Neural crest cell (in vitro differentiated cells): ENCODE measurements at places on chromosomes 3 and 15.

GRCh38 chr15:25766417-25766816 lies 96.7 kb downstream of the ATP10A start:
- DNase-seq = no peak

DNA sequence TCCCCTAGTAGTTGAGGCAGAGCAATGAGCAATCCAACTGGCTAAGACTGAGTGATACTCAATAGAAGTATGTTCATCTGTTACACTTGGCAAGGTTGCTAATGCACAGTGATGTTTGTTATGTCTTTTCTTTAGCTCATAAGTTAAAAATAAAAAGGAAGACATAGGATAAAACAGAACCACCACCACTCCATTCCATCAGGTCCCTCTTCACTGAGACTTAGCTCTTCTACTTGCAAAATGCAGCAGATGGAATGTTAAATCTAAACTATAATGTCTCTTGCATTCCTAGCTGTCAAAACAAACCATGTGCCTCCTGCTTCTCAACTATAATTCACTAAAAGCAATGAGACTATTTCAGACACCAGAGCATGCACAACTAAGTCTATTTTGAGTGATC lies 265.6 kb upstream of the UBE2E2 start:
- no peak for DNase-seq

- no peak for DNase-seq
Observed at GRCh38 chr15:69784798-69785566, 312.7 kb downstream of the TLE3 start.

DNA sequence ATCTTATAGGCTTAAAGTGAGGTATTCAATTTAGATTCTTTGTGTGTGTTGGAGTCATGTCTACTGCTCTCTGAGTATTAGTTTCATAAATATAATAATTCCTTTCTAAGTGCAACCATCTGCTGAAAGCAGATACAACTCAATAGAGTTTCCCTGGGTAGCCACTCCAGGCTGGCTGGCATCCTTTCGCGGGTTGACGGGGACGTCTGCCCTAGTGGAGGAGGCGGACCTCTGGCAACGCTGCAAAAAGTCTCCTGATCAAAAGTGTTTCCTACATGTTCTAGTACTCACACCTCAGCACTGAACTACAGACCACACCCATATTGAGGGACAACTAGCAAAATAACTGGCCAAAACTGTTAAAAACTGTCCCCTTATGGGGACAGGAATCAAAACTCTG lies 2.5 kb downstream of the MOBP start:
- DNase-seq = no peak

DNA sequence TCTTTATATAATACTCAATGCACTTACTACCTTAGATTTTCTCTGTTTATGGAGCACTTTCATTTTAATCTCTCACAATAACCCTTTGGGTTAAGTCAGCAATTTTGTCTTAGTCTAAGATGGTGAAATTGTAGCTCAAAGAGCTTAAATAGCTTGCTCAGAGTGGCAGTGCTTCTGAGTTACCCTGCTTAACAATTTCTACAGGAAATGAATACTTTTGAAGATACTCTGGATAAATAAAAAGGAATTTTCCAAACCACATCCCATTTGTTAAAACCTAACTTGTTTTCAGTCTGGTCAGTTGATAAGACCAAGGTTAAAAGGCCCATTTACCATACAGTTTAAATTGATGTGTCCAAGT lies 37.2 kb downstream of the HMG20A start:
- DNase-seq = no peak

DNA sequence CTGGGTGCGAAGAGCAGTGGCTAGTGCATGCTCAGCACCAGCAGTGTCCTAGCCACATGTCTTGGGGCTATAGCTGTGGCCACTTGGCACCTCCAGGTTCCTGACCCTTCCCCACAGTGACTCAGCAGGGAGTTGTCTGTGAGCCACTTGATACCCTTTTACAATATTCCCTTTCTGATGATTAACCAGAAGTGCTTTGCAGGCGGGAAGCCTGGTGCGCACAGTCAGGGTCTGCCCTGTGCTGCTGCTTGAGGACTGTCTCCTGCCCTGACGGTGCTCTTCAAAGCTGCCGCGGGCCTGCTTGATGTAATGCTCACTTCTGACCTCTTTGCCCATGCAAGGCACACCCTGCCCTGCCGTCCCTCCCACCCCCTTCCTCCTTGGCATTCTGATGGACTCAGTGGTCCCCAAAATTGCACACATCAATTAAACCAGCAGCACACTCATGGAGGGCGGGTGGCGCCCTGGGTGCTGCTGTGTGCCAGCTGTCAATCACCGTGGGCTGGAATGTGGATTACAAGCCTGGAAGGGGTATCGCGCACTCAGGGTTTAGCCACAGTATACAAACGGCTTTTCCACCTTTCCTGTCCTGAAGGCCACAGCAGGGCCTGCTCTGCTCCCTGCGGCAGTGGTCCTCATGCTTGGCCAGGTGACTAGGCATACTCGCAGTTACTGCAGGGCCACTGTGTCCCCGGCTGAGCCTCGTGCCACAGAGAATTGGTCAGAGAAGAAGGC lies 40.9 kb upstream of the PCSK6 start:
- no peak for DNase-seq

DNA sequence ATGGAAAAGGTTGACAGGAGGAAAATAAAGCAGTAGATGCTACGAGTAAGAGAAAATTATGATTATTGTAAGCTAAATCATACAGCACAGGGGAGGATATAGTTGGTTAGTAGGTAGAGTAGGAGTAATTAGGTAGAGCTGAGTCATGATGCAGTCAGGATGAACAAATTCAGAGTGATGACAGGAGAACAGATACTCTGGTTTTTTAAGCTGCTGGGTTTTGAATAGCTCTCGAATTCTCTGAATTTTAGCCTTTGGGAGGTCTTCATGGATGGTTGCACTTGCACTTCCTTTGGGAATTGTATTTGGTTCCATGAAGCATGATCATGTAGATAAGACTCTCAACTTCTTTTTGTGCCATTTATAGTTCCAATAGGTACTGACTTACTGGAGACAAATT lies 96.2 kb downstream of the ECT2 start:
- no peak for DNase-seq

GRCh38 chr3:14375192-14375591 lies 27.2 kb upstream of the SLC6A6 start:
- DNase-seq = no peak

DNA sequence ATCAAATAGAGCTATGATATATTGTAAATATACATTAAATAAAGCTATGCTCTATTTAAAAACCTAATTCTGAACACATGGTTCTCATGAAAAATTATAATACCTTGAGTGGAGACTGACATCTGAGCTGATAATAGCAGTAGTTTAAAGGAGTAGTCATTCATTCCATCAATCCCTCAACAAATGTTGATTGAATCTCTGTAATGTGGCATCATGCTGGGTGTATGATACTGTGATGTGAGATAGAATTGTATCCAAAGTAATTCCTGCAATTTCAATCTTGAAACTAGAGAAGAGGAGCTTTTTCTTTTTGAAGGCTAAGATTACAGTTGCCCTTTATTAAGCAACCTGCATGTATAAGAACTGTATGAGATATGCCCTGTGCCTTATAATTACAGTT lies 63.1 kb downstream of the ADAMTSL3 start:
- no peak for DNase-seq

DNA sequence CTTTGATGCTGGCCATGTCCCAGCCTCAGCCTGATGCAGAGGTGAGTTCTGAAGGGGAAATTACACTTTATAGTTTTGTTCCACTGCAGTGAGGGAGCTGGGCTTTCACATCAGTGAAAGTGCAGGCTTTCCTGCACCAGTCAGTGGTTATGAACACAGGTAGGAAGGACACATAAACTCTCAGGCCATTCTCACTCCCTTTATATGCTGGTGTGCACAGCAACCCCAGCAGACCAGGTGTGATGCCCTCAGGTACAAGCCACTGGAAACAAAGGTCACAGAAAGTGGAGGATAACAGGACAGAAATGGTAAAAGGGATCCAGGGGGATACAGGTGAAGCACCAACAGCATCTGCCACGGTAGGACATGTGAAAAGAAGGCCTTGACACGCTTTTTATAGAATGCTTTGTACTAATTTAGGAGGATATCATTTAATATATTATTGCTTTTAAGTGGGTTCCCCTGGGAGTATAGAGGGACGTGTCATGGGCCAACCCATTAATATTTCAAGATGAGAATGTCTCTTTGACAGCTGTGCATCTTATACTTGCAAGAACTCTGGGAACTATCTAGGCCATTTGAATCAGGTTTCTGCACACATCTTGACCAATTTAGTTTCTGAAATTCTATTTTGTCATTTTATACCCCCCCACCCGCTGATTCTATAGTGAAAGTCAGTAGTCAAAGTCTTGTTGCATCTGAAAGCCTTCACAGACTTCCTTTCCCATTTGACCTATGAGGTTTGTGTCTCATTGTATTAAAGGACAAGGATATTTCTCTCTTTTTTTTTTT lies 25.0 kb upstream of the BLM start:
- no peak for DNase-seq

DNA sequence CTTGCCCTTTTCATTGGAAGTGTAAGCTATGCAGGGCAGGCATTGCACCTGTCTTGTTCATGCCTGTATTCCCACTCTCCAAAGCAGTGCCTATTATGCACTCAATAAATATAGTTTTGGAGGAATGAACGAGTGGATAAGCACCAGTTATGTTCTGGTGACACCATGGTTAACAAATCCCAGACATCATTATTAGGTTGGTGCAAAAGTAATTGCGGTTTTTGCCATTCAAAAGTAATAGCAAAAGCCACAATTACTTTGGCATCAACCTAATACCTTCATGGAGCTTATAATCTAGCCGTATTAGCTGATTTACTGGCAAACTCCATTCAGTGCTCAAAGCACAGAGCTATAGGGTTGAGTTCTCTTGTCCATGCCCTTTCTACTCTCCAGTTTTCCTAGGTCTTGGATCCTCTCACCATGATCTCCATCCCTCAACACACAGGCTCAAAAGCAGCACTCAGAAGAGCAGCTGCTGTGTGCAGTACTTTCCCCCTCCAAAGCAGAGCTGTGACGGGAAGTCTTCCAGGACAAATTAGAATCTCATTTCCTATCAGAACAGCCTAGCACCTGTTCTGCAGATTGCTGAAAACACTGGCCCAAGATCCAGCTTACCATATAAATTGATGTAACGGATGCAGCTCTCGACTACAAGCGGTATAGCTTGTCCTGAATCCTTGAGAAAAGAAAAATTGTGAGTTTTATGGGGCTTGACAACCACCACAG lies 63.2 kb upstream of the RAD18 start:
- DNase-seq = no peak

- DNase-seq = no peak
Observed at GRCh38 chr3:38469852-38470251, 16.2 kb downstream of the ACVR2B start.

DNA sequence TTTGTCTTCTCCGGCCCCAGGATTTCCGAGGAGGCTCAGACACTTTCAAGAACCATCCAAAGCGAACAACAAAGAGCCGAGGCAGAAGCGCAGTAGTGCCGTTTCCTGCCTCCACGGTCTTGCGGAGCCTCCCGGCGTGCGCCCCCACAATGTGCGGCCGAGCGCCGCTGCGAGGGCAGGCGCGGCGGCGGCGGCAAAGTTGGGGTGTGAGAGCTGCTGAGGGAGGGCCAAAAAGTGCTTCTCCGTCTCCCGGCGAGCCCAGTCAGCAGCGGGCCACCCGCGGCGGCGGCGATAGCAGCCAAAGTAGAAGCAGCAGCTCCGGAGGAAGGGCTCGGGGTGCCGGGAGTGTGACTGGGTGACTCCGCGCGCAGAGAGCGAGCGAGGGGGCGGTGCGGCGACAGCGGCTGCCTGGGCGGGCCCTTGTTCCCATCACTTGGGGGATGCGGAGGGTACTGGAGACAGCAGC lies 749.1 kb downstream of the ROBO1 start:
- DNase-seq = peak; percentile 48

DNA sequence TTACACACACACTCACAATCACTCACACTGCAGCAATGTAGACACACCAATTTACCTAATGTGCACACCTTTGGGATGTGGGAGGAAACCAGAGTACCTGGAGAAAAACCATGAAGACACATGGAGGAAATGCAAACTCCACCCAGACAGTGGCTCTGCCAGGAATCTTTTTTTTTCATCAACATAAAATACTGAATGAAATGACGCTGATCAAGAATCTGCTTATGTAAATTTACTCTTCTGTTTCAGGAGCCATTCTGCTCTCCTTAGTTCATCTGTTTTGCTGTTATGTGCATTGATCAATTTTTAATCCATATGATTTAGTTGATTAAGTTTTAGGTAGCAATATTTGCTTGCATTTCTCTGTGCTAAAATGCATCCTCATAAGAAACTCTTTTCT lies 414.2 kb upstream of the CCDC54 start:
- DNase-seq = no peak

DNA sequence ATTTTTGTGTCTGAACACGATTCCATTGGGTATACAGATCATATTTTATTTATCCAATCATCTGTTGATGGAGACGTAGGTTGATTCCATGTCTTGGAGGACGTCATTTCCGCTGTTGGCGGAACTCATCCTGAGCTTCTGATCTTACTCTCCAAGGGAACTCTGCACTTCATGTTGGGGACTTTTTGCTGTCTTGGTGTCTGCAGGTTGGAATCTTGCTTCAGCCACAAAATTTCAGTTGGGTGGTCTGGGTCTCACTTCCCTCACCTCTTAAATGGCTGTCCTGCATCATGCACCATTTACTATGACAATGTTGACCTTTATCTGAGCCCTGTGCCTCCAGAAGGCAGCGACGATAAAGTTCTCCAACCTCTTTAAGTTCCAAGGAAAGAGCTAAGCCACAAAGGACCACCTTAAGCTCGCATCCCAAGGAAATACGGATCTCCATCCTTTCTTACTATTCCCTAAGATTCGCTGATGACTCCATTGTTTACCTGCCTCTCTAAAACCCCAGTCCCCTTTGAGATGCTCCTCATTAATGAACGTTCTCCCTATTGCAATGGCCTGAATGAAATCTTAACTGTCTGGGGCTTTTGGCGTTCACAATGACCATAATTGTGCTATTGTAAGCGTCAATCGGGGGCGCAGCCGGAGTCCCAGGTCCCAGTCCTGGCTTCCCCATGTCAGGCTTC lies 23.1 kb upstream of the RNU6-1 start:
- DNase-seq = no peak

GRCh38 chr3:128768471-128768870 lies 42.5 kb downstream of the RAB7A start:
- DNase-seq = no peak

- DNase-seq = no peak
Observed at GRCh38 chr3:94246171-94246570, 183.3 kb downstream of the NSUN3 start.

DNA sequence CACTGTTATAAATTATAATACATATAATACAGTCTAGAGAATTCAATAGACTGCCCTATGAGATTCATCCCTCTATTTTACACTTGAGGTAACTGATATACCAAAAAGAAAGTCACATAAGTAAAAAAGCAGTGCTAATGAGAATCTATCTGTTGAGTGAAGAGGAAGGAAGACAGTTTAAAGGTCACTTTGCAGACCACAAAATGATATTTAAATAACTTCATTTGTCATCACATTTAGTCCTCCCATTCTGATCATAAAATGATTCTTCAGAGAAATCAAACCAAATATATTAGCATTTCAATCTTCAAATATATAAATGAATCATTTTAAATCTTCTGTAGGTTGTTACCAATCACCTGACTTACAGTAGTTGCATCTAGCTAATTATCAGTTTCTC lies 60.5 kb upstream of the CCDC50 start:
- DNase-seq = no peak
